ENCODE measurements at places on chromosomes 1 and 21.

- no peak for DNase-seq
Observed at GRCh38 chr1:183996396-183996795, 41.1 kb downstream of the COLGALT2 start.

- no peak for DNase-seq
Observed at GRCh38 chr1:199422206-199422605, 605.3 kb upstream of the NR5A2 start.

- no peak for DNase-seq
Observed at GRCh38 chr21:40445349-40445921, 401.5 kb downstream of the DSCAM start.

- DNase-seq = no peak
Observed at GRCh38 chr1:166057650-166058049, 109.2 kb downstream of the FAM78B start.

DNA sequence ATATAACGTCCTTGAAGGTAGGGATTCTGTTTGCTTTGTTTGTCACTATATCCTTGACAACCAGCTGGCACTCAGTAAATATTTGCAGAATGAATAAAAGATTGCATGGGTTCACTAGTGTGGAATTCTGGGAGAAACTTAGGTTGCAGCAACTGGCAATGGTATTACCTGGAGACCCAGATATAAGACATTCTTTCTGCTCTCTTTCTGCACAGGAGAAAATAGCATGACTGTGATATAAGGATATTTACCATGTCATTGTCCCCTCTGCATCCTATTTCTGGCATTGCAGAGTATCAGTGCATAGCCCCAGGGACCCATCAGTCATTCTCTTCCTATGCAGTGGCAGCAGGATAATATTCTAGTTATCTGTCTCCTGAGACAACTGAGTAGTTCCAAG lies 308.9 kb upstream of the LRRC7 start:
- DNase-seq = peak; percentile 19

- no peak for DNase-seq
Observed at GRCh38 chr1:64527786-64528185, 57.9 kb downstream of the CACHD1 start.

DNA sequence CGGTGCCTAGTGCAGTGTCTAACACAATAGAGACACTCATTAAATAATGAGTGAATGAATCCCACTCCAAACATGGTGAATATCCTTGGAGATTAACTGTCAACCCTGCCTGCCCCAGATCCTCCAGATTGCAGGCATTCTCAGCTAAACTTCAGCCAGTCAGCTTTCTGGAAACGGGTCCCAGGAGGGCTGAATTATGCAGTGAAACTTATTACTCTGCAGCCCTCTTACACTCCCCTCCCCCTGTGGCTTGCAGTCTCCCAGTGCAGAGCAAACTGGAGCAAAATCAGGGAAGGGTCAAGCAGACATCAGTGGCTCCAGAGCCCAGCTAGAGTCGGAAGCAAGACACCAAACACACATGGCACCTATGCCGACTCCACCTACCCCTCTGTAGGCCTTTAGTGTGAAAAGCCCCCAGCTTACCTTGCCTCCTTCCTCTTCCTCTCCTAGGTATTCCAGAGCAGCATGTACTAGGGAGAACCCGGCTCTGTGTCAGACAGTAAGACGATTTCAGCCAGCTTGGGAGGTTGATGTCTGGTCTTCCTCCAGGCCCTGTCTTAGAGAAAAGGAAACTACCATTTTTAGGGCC lies 6.5 kb upstream of the RGS16 start:
- no peak for DNase-seq

DNA sequence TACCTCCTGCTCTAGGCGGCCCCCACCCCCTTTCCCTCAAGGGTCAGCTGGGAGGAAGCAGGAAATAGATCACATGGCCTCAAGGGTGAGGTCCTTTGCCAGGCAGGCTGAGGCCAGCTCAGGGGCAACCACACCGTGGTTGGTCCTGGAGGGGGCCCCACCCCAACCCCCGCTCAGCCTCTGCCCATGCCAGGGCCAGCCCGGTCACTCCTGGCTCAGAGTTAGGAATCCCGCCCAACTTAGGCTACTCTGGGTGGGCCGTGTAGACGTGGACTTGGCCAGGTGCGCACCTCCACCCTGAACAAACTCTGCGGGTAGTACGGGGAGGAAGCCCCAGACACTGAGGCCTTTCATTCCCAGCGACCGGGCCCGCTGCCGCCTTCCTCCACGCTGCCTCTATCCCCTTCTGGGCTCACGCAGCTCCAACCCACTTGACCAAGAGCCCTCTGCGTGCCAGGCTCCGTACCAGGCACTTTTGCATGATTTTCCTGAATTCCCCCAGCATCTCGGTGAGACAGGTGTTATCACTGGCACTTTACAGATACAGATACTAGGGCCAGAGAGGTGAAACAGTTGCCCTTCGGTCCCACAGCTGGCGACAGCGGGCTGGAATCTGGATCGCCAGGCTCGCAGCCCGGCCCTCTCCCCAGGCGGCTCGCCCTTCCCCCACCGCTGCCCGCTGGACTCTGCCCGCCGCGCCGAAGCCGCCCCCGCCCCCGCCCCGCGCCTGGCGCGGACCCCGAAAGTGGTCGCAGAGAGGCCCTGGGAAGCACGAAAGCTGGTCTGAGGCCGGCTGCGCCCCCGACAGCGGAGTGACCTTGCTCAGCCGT lies 769 bp downstream of the GALE start:
- DNase-seq = no peak

- DNase-seq = no peak
Observed at GRCh38 chr21:29163341-29164115, 33.1 kb downstream of the MAP3K7CL start.

GRCh38 chr21:15976807-15977206 lies 247.0 kb downstream of the USP25 start:
- DNase-seq = no peak

GRCh38 chr1:14606632-14607031 lies 8.1 kb downstream of the KAZN start:
- no peak for DNase-seq

DNA sequence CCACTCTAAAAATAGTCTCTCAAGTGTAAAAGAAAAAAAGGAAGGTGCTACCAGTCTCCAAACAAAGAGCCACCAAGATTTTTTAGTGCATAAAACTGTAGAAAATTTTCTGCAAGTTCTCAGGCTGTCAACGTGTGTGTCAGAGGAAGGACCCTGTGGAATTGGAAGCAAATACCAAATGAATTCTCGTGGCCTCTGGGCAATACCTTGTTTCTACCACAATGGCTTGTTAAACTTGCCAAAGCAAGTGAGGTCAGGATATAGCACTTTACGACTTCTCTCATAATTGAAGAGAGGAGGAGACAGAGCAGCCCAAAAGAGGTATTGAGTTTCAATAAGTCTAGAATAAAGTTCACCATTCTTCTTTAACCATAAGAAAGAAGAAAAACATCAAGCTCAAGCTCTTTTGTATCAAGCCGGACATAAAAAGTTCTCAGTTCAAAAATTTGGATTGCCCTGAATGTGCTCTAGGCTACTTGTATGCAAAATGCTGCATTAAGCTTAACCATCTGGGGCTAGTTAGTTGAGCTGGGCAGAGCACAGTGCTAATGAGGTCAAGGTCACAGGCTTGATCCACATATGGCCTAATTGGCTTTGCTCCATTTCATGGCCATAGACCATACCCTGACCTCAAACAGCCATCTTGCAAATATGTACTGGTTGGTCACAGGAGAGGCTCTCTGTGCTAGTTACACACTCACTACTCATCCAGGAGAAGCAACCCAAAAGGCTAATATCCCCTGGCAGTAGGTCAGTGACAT lies 60.5 kb downstream of the TBX15 start:
- DNase-seq = no peak

- DNase-seq = no peak
Observed at GRCh38 chr21:36478207-36478701, 1.7 kb downstream of the CLDN14 start.

DNA sequence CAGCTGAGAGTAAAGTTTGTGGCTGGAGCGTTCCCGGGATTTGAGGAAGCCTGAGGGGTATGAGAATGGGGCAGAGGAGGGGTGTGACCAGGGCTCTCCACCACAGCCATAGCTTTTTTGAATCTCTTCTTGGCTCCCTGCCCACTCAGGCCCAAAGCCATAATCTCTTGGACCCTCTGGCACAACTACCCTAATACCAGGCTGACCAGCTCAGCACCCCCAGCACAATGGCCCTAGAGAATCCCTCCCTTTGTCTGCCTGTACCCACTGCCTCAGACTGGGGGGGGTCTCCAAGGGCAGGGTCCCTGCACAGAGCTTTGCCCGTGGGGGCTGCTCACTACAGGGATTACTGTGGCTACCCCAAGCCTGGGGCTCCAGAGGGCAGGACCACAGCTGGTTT lies 7.5 kb downstream of the DENND4B start:
- DNase-seq = no peak

- no peak for DNase-seq
Observed at GRCh38 chr1:13710086-13710485, 10.1 kb downstream of the PRDM2 start.

All from NCI-H774 (cell line).